NCI-H1694 treated with DMSO at 0.1 percent for 48 hours (cell line): ENCODE measurements at places on chromosomes 1 and 21.

- no peak for DNase-seq
Measured at GRCh38 chr1:26913389-26913753, 404 bp downstream of the NR0B2 start.

DNA sequence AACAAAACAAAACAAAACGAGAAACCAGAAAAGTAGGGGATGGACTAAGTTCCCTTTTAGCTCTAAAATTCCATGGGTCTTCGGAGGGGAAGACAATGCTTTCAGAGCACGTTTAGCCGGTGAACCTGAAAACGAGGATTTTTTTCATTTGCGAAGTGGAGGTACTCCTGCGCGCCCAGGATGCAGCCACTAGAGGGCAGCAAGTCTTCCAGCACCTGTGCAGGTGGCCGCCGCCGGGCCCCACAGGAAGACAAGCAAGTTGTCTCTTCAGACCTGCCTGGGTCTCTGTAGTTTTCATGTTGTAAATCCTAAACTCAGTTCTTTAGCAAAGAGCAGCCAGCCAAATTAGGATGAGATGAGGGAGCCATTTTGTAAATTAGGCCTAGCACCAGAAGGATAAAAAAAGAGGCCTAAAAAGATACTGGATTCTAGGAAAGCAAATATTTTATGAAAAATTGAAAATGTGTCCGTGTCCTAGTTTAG, 17.7 kb upstream of the SNX27 start:
- peak; percentile 55 for DNase-seq

DNA sequence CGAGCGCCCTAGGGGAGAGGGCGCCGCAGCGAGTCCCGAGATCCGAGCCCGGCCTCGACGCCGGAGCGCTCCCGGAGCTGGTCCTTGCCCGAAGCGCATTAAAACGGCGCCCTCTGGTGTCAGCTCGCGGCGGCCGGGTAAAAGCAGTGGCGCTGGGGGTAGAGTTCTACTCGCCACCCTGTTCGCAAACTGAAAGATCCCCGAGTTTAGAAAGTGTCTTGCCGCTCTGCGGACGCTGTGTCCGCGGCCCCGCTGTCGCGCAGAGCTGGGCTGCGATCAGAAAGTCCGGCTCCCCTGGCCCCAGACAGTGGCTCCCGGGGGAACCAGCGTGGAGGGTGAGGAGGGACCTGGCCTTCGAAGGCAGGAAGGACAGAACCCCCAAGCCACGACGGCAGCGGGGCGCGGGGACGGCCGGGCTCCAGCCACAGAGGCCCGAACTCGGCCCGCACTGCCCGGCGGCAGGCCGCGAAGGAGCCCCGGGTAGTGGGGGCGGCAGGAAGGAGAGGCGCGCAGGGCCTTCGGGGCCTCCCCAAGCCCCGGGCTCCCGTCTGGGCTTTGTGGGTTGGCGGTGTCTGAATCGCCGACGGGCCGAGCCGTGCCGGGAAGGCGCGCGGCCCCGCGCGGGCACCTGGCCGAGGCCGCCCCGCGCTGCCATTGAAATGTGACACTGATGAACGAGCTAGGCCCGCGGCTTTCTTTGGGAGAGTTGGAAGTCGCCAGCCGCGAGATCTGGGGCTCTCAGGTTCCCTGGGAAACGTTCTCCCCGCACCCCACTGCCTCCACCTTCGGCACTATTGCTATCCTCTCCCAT, 39.1 kb upstream of the NFIA start:
- DNase-seq: peak; percentile 39

- DNase-seq: no peak
Measured at GRCh38 chr1:67348586-67349252, 41.0 kb downstream of the IL12RB2 start.

- DNase-seq: peak; percentile 76
Measured at GRCh38 chr21:31872452-31873274, at the start of gene HUNK. Gene HUNK, plus strand, starts transcription at chr21:31873020. Its CDS starts 655 bp downstream, at chr21:31873675.

GRCh38 chr1:233627823-233628222, 13.9 kb downstream of the KCNK1 start:
- no peak for DNase-seq

DNA sequence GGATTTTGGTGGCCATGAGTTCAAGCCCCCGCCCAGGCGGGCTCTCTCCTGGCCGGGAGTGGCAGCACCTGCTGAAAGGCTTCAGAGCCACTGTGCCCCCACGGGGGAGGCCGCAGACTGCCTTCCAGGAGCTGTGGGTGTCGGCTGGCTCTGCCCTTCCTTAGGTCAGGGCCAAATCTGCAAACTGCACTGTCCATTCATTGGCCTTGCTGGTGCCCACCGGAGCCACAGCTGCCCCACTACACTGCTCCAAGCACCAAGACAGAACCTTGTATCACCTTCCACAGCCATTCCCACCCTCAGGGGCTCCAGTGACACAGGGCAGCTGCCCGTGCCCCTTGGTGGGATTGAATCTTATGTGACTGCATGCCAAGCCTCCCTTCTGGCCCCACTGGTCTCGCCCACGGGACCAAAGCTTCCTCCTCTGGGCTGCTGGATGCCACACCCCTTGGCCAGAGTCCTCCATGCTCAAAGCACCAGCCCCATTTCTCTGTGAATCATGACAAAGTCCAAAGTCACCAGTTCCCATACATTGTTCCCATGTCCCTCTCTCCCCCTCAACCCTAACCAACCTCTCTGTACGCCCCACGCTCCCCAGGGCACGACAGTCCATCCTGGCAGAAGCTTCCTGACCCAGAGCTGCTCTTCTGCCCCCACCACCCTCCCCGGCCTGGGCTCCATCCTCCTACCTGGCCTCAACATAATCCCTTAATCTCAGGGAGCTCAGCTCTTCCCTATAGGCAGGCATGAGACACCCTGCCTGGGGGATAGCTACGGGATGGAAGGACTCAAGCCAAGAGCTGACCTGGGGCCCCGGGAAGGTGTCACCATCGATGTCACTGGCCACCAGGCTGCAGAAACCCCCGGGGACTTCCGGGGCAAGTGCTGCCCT, 20.9 kb upstream of the GPR153 start:
- no peak for DNase-seq

GRCh38 chr1:204746838-204747442, 61.4 kb upstream of the LRRN2 start:
- peak; percentile 60 for DNase-seq

DNA sequence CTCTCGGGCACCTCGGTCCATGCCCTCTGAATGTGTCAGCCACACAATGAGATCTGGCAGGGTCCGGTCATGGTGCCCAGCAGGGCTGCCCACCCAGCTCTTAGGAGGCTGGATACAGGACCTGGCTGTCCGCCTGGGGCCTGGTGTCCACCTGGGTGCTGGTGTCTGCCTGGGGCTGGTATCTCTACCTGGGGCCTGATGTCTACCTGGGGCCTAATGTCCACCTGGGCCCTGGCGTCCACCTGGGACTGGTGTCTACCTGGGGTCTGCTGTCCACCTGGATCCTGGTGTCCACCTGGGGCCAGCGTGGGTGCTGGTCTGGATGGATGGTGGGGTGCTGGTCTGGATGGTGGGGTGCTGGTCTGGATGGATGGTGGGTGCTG, 45.1 kb upstream of the ACTRT2 start:
- no peak for DNase-seq

DNA sequence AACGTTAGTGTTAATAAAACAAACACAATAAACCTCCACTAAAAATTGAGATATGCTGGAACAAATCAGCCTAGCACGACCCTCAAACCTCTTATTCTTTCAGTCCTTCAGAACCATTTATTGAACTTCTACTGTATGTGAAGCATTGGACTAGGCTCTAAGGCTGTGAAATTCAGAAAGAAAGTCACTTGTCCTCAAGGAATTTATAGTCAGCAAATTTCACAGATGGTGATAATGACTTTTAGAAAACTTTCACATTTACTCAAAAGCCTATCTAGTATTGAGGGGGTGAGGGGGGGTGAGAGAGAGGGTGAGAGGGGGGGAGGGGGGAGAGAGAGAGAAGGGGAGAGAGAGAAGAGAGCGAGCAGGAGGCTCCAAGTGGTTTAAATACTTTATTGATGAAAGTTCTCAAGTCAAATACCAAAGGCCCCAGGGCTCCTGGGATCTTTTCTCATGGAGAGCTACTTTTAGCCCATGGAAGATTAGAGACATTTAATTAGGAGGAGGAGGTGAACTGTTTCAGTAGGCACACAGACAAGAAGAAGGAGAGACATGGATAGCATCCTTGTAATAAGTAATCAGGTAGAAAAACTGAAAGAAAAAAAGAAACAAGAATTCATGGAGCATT, 66.3 kb upstream of the SSX2IP start:
- no peak for DNase-seq

DNA sequence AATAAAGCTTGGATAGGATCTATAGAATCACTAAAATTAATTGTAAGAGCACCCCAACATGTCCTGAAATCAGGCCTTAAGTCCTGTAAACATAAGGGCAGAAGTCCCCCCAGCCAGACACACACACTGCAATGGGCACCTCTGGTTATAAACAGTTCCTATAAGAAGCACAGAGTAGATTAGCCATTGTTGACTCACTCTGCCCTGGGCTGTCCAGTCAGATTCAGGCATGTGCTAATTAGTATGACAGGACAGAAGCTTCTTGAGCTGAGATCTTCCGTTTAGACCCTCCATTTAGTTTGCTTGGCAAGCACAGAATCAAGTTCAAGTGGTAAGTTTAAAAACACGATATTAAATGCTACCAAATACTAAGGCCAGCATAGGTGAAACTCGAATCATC, 11.8 kb upstream of the DENND1B start:
- DNase-seq: no peak

GRCh38 chr1:160741092-160741501, 2.0 kb downstream of the SLAMF7 start:
- DNase-seq: no peak

DNA sequence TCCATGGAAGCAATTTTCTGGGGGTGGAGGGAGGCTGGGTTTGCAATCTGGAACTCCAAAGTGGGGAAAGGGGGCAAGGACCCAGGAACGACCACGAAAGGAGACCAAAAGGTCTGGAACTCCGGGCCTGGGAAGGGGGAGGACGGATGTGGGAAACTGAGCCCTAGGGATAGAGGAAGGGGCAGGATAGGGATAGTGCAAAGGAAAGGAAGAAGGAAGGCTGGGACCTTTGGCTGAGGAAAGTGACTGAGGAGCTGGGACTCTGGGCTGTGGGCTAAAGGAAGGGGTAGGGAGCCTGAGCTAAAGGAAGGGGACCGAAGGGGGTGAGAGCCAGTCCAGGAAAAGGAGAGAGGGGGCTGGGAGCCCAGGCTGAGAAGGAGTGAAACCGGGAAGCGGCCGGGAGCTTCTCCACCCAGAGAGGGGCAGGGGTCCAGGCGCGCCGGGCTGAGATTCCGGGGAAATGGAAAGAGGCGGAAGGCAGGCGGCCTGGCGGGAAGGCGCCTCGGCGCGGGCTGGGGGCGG, 395 bp downstream of the SLC9A1 start:
- DNase-seq: no peak

GRCh38 chr1:71083271-71083670, 2.4 kb upstream of the ZRANB2 start:
- no peak for DNase-seq

GRCh38 chr1:175673371-175674150, 69.8 kb downstream of the TNR start:
- no peak for DNase-seq

DNA sequence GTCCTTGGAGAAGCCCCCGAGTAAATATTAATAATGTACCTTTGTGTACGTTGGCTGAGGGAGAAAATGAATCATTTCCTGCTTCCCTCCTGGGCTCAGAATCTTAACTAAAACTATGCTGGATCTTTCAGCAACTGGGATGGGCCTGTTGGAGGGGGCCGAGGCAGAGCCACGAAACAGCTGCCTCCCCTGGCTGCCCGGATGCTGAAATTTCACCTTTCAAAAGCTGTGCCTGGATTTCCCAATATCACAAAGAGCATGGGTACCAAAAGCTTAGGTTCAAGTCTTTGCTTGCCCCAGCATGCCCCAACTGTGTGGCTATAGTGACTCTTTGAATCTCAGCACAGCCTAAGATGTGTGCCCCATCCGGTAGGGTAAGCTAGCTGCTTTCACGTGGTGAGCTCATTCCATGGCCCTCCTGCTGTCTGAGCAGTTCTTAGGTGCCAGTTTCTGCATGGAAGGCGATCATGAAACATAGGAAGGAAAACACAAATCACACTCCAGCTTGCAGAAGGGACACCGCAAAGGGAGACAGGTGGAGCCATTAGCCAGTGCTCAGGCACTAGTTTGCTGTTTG, 473.5 kb downstream of the PTPRU start:
- DNase-seq: peak; percentile 55

- no peak for DNase-seq
Measured at GRCh38 chr1:60463146-60463545, 389.6 kb upstream of the C1orf87 start.

- DNase-seq: no peak
Measured at GRCh38 chr1:121445679-121446078, 260.9 kb downstream of the SRGAP2C start.

DNA sequence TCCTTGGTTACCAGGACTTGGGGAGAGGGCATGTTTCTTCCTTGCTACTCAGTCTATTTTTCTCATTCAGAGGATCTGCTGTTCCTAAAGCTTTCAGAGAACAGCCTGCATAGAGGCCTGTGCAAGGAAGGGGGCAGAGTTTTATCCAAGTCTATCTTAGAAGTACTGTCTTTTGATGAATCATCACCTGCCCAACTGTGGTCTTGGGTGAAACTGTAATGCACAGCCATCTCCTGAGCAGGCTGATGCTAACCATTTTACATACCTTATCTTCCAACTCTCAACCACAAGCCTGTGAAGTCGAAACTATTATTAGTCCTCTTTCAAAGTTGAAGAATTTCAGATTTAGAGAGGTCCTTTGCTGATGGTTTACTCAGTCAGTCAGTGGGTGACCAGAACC, 368.0 kb downstream of the HHAT start:
- DNase-seq: no peak

GRCh38 chr1:46535063-46535462, 16.4 kb downstream of the KNCN start:
- no peak for DNase-seq

DNA sequence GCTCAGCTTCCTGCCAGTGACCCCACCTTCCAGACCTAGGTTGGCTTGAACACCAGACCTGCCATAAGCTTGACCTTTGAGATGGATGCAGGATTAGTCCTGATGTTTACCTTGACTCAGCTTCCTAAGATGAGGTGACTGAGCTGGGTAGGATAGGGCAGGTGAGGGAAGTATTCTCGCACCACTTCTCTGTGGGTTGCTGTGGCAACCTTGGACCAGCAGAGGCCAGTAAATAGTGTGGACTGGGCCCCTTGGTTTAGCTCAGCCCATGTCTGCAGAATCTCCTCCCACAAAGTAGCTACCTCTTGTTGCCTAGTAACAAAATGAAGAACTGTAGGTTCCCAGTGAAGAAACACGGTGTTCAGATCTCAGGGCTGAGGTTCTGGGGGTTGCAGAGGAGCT, 8.4 kb downstream of the RPS6KA1 start:
- no peak for DNase-seq

- no peak for DNase-seq
Measured at GRCh38 chr1:172480431-172480830, 36.6 kb upstream of the PIGC start.

DNA sequence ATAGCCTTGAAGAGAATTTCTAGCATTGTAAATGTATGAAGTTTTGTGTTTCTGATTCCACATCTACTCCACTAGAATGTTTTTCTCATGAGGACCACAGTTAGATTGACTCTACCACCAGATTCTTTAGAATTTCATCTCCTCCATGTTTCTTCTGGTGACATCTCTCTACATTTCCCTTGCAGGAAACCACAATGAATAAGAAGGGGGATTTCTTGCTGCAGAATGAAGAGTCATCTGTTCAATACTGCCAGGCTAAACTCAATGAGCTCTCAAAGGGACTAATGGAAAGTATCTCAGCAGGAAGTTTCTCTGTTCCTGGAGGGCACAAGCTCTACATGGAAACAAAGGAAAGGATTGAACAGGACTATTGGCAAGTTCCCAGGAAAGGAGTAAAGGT, 18.6 kb downstream of the GBP6 start:
- no peak for DNase-seq

- no peak for DNase-seq
Measured at GRCh38 chr1:41853907-41854306, 64.8 kb downstream of the HIVEP3 start.
